ENCODE measurements at places on chromosomes 3 and 15. TPM values are rescaled to one million over a fixed set of nuclear protein-coding genes. Genes with fewer than 3 reads are reported as not detected.

The STARD9 gene
- total RNA-seq = 2.3 TPM

The GCHFR gene
- total RNA-seq = 66.7 TPM

DNA sequence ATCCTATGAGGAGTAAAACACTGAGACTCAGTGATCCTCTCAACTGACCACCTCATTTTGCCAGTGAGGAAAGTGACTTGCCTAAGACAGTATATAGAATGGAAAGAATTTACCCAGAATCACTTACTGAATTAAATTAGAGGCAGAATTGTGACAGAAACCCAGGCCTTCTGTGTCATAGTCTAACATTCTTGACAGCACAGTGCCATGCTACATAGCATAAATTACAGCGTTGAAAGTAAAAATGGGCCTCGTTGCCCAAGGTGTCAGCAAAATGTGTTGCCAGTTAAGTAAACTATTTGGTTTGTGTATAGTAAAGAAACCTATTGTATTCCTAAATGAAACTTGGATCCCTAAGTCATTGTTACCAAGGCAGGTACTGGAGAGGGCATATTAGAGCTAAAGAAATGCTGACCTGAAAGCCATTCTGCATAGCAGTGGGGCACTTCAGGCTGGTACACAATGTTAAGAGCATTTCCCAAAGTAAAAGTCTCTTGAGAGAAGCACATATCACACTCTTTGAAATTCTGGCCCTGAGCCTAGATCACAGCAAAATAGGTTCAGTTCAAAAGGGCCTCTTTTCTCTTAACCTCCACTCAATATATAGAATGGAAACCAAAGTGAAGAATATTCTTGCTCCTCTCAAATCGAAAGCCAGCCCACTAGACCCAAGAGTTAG, 53.8 kb downstream of the HMG20A start:
- DNase-seq = no peak

- DNase-seq = no peak
Measured at GRCh38 chr3:42195879-42196330, 70.1 kb downstream of the CCK start.

- DNase-seq = no peak
Measured at GRCh38 chr15:54941417-54941816, 255.3 kb downstream of the RSL24D1 start.
